ENCODE measurements at places on chromosomes 11 and 22.

DNA sequence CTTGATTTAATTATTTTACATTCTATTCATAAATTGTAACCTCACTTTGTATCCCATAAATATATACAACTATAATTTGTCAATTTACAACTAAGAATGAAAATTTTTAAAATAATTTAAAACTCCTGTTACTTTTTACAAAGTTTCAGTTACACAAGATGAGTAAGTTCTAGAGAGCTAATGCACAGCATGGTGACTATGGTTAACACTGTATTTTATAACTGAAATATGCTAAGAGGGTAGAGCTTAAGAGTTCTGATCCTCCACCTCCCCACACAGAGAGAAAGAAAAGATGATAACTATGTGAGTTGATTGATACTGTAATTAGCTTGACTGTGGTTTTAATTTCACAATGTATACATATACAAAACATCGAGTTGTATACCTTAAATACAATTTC lies 412.5 kb upstream of the DDI1 start:
- no peak for DNase-seq
- peak overlapping the region; percentile 98 for H3K27ac ChIP-seq
- H3K27me3 ChIP-seq: no peaks in the 10 kb centered on the region
- no peak overlapping the region for H3K4me3 ChIP-seq

DNA sequence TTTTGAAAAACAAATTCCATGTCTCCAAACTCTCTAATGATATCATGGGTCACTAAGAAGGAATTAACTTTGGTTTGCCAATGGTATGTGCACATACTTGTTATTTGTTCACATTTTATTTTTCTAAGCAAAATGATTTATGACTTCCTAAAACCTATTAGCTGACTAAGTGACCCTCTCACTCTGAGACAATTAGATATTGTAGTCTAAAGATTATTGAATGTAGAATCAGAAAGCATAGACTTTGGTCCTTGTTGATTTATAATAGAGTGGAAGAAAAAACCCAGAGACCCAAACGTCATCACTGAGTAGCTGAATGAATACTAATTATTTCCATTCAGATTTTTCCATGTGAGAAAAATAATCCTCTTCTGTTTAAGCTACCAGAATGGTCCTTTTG lies 243.5 kb upstream of the ANO3 start:
- no peak for DNase-seq
- no peak overlapping the region for H3K4me3 ChIP-seq
- no peaks in the 10 kb centered on the region for H3K4me1 ChIP-seq
- H3K27ac ChIP-seq: no peak overlapping the region

DNA sequence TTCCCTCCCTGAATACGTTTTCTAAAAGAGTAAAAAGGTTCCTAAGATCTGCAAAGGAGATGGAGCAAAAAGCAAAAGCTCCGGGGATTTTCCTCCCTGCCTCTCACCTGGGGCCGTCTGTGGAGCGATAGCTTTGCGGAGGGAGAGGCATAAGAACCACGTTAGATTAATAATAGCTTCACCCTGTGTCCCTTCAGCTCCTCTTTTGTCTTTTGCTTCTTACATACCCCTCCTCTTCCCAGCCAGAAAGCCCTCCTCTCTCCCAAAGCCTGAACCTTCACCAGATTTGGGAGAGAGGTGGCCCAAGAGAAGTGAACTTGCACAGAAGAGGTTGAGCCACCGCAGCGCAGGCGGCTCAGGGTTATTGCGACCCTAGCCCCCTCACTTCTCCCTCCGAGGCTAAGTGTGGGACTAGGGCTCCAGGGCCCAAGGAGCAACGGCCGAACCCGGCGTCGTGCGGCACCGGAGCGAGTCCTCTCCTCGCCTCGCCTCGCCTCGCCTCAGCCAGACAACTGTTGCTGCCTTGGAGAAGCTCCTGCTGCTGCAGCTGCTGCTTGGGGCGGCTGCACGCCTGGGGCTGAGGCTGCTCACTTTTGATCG lies 97.6 kb upstream of the HSD17B12 start:
- no peaks in the 10 kb centered on the region for H3K36me3 ChIP-seq
- H3K27ac ChIP-seq: no peak overlapping the region
- no peaks in the 10 kb centered on the region for H3K4me1 ChIP-seq
- H3K27me3 ChIP-seq: peaks cover 33% of the 10 kb centered on the region
- no peak for DNase-seq

DNA sequence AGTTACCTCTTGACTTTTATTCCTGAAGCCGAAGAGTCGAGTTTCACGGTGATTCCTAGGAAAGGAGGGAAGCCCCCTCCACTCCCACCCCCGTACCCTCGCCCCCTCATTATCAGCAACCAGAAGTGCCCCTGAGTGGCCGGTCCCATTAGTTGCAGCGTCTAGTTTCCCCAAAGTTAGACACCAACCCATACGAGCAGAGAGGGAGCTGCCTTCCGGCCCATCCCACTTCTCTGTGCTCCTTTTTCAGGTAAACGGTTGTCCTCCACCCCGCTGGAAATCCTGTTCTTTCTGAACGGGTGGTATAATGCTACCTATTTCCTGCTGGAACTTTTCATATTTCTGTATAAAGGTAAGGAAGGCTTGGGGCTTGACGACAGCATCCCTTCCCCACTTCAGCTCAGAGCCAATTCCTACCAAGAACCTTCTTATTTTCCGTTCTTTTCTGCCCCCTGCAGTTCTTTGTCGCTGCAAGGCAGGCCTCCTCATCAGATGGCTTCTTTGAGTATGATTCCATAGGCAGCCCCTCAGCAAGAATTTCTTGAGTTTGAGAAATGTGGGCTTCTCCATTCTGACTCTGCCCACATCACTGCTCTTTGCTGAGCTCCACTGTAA lies 701 bp downstream of the TMEM216 start:
- peak overlapping the region; percentile 52 for H3K27ac ChIP-seq
- H3K27me3 ChIP-seq: no peaks in the 10 kb centered on the region
- H3K4me3 ChIP-seq: peak overlapping the region; percentile 81
- no peaks in the 10 kb centered on the region for H3K36me3 ChIP-seq
- DNase-seq: peak; percentile 10

DNA sequence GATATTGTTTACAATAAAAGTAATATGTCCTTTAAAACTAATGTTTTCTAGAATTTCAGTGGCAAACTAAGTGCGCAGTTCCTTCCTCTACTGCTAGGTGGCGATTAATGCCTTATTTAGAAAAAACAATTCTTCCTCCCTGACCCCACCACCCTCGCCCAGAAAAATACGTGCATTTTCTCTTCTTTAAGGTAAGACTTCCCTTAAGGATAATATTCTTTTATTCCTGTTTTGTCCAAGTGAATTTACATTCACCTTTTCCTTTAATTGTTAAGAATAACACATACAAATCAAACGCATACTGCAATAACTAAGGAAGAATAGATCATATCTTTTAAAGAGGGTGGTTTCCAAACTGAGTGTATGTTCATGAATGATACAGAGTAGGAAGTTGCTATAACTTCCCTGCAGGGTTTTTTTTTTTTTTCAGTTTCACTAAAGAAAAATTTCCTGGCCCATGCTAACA lies 17.0 kb upstream of the PSMA1 start:
- H3K27me3 ChIP-seq: no peaks in the 10 kb centered on the region
- no peak for DNase-seq
- H3K36me3 ChIP-seq: no peaks in the 10 kb centered on the region
- H3K27ac ChIP-seq: no peak overlapping the region

DNA sequence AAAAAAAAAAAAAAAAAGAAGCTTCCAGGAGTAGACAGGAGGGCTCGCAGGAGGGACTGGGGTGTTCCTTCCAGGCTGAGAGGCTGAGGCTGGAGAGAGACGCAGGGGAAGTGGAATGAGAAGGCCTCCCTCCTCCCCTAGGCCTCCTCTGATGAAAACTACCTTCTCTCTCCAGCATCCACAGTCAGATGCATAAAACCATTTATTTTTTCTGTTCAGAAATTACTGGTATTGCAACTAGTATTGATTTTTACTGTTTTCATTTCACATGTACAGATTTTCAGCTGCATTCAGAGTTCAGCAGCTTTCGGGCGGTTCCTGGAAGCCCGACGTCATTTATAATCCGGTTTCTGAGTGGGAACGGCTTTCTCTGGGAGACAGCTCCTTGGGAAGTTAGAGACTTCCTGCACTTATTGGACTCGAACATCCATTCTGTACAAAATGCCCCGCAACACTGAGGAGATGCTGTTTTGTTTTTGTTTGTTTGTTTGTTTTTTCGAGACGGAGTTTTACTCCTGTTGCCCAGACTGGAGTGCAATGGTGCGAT lies 6.9 kb upstream of the NFAM1 start:
- H3K4me3 ChIP-seq: no peak overlapping the region
- H3K4me1 ChIP-seq: peaks cover 24% of the 10 kb centered on the region

DNA sequence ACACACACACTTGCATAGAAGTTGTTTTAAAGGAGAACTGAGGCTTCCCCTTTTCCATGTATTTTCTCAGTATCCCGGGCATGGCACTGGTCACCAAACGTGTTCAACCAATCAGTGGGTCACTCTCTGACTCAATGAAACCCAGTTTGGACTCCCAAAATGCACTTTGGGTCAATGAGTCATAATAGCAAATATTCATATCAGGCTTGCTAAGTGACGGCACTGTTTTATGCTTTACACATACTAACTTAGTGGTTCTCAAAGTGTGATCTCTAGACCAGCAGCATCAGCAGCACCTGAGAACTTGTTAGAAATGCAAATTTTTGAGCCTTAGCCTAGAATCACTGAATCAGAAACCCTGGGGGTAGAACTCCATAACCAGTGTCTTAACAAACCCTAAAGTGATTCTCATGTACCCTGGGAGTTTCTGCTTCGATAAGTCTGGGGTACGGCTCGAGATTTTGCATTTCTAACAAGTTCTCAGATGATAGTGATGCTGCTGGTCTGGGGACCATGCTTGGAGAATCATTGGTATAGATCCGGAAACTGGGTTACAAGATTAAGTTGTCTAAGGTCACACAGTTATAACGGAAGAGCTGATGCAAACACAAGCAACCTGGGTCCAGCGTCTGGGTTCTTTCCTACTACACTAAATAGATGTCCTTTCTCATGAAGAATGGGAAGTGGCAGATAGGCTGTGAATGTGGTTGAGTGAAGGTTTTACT lies 35.6 kb downstream of the ETS1 start:
- no peaks in the 10 kb centered on the region for H3K4me1 ChIP-seq
- no peak overlapping the region for H3K27ac ChIP-seq
- H3K4me3 ChIP-seq: no peak overlapping the region
- no peak for DNase-seq
- H3K27me3 ChIP-seq: no peaks in the 10 kb centered on the region

GRCh38 chr11:1691026-1691877 lies 5.7 kb upstream of the KRTAP5-6 start:
- H3K27ac ChIP-seq: no peak overlapping the region
- no peak for DNase-seq
- H3K4me1 ChIP-seq: peaks cover 11% of the 10 kb centered on the region
- H3K4me3 ChIP-seq: no peak overlapping the region

DNA sequence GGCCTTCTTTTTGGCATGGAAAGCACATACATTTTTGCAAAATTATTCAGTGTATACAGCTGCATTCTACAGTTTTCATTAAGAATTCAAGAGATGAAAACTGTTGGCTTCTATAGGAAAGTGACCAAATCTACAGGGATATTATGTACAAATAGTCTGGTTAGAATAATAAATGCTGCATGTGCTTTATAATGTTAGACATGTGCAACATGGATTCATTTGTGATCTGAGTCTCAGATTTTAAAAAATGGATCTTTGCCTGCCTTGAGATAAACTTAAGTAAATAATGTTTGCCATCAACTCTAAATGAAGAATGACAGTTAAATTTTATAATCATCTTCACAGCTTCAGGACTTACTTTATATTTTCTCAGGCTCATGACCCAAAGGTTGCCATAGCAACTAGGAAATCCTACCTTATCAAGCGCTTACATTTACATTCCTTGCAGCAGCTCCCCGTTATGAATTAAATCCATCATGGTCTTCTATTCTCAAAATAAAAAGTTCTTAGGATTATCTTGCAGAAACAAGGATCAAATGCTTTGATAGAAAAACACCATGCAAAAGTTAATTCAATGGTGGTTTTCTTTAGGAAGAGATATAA lies 200.2 kb downstream of the CADM1 start:
- DNase-seq: no peak
- no peak overlapping the region for H3K4me3 ChIP-seq
- H3K36me3 ChIP-seq: no peaks in the 10 kb centered on the region
- no peak overlapping the region for H3K27ac ChIP-seq

GRCh38 chr11:34331329-34331728 lies 26.5 kb downstream of the ABTB2 start:
- H3K4me1 ChIP-seq: peaks cover 75% of the 10 kb centered on the region
- no peaks in the 10 kb centered on the region for H3K27me3 ChIP-seq

DNA sequence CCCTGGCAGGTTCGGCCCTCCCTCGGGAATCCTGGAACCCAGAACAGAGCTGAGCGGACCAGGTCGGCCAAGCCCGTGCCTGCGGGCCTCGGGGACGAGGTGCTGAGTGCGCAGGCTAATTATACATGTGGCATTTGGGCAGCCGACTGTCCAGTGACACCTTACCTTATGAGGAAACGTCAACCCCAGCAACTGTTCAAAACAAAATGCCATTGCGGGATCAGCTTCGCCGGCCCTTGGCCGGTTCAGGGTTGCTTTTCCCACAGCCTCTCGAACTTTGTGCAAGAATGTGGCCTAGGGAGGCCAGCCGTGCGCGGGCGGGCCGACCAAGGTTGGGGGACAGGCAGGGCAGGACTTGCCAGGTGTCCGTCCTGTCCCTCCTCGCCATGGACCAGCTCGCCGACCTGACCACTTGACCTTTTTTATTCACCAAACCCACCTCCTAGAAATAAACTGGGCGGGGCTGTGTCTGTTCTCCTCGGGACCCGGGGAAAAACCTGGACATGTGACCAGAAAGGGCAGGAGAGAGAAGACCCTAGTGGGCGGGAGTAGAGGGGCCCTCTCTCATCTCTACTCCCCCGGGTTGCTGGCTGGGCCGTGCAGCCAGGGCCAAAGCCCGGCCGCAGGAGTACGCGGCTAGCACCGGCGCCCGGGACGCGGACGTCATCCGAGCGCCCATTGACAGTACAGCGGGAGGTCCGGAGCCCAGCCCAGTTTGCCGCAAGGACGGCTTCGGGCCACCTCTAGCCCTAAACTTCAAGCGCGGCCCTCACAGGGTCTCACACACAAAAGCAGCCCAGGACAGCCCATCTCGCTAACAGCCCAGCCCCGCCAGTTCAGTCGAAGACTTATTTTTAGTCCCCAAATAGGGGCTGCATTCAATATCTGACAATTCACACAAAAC lies 134.3 kb upstream of the C11orf58 start:
- H3K27me3 ChIP-seq: no peaks in the 10 kb centered on the region
- H3K27ac ChIP-seq: no peak overlapping the region
- H3K36me3 ChIP-seq: no peaks in the 10 kb centered on the region
- no peak for DNase-seq

GRCh38 chr11:35168671-35169070 lies 29.7 kb downstream of the CD44 start:
- peaks cover 100% of the 10 kb centered on the region for H3K4me1 ChIP-seq
- no peaks in the 10 kb centered on the region for H3K27me3 ChIP-seq
- H3K36me3 ChIP-seq: peaks cover 81% of the 10 kb centered on the region
- peak overlapping the region; percentile 94 for H3K27ac ChIP-seq
- H3K4me3 ChIP-seq: no peak overlapping the region

Measured in PC-9 (cell line).